Activated CD8-positive, alpha-beta T cell treated with anti-CD3 and anti-CD28 coated beads, Interleukin-2, amount 10 ng/mL, durations not matched to agents 7 days and 5 days (primary cell): ENCODE measurements at places on chromosomes 12 and 14. TPM values are rescaled to one million over a fixed set of nuclear protein-coding genes. Genes with fewer than 3 reads are reported as not detected.

Gene CMKLR1
- not detected for total RNA-seq

Gene SERPINA3
- total RNA-seq = not detected

DNA sequence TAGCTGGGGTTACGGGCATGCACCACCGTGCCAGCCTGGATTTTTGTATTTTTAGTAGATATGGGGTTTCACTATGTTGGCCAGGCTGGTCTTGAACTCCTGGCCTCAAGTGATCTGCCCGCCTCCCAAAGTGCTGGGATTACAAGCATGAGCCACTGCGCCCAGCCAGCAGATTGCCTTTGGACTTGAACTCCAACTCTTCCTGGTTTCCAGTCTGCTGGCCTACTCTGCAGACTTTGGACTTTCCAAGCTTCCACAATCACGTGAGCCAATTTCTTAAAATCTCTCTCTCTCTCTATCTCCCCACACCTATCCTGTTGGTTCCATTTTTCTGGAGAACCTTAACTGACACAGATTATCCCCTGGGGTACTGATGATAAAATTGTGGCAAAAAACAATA lies 55.0 kb downstream of the EMP1 start:
- DNase-seq = no peak

GRCh38 chr14:23182372-23183157 lies 895 bp downstream of the SLC7A8 start:
- peak; percentile 40 for DNase-seq

Gene FAM186B
- 0.21 TPM for total RNA-seq

- no peak for DNase-seq
Observed at GRCh38 chr12:116614194-116614915, 55.2 kb downstream of the MAP1LC3B2 start.

- no peak for DNase-seq
Observed at GRCh38 chr14:38992067-38992844, 110.8 kb downstream of the SEC23A start.

DNA sequence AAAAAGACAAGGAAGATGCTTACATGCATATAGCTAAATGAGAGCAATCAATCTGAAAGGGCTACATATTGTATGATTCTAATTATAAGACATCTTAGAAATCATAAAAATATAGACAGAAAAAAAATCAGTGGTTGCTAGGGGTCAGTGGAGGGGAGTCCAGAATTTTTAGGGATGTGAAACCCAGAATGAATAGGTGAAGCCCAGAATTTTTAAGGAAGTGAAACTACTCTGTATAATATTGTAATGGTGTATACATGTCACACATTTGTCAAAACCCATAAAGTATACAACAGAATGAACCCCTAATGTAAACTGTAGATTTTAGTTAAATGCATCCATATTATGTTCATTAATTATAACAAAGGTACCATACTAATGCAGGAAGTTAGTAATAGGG lies 713.2 kb downstream of the FLRT2 start:
- DNase-seq = no peak
